Stimulated activated CD8-positive, alpha-beta memory T cell treated with anti-CD3 and anti-CD28 coated beads, Interleukin-4, amount 100 ng/mL, for 4 hours (primary cell): ENCODE measurements at places on chromosomes 11 and 22.

GRCh38 chr11:108571001-108571400, 22.6 kb downstream of the EXPH5 start:
- no peak for DNase-seq

DNA sequence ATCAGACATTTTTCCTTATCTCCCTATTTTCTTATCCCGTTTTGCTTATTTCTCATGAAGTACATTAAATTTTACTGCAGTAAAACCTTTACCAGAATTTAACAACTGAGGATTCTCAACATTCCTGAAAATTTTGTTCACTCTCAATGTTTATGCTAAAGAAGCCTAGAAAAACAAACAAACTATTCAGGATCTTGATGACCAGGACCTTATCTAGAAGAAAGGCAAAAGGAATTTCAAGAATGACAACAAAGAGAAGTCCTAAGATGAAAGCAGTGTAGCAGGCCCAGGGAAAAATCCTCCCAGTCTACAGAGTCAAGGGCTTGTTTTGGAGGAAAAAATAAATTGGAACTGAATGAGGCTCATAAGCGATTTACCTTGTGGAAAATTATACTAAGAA, 283.3 kb upstream of the ARHGAP42 start:
- DNase-seq, result no peak

GRCh38 chr11:10930224-10930971, 72.5 kb upstream of the ZBED5 start:
- no peak for DNase-seq

DNA sequence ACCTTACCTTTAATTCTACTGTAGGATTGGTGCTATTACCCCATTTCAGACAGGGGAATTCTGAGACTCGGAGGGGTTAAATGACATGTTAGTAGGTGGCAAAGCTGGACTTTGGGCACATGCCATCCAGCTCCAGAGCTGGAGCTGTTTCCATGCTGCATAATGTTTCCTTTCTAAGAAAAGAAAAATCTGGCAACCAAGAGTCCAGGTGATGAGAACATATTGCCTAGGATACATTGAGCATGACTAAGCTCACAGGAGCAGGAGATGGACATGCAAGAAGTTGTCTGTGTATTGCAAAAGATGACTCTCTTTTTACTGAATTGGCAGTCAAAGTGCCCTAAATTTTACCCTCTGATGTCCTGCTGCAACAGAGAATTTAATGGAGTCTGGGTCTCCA, 150.8 kb upstream of the SYT13 start:
- DNase-seq, result no peak

DNA sequence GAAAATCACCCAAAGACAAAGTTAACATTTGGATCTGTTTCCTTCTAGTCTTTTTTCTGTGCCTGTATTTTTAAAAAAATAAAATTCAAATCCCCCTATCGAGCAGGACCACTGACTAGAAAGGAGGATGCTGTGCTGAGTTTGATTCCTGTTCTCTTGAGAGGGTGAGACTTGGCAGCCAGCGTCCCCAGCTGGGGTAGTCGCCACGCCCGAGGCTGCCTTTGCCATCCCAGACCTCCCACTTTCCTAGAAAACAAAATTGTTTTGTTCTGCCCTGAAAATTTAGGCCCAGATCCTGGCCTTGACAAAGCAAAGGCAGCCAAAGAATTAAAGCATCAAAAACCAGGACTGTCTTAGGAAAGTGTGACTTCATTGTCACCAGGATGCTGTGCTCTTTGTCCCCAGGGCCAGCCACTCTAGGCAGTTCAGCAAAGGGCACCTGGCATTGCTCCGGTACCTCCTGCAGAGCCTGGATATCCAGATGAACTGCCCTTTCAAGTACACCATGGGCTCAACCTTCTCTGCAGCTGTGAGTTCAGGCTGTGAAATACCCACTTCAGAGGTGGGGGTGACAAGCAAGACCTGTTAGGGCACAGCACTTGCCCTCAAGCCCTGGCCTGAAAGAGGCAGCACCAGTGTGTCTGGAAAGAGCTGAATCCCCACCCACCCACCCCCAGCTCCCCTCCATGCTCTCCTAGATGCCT, 44.6 kb downstream of the KCNQ1OT1 start:
- DNase-seq, result no peak

DNA sequence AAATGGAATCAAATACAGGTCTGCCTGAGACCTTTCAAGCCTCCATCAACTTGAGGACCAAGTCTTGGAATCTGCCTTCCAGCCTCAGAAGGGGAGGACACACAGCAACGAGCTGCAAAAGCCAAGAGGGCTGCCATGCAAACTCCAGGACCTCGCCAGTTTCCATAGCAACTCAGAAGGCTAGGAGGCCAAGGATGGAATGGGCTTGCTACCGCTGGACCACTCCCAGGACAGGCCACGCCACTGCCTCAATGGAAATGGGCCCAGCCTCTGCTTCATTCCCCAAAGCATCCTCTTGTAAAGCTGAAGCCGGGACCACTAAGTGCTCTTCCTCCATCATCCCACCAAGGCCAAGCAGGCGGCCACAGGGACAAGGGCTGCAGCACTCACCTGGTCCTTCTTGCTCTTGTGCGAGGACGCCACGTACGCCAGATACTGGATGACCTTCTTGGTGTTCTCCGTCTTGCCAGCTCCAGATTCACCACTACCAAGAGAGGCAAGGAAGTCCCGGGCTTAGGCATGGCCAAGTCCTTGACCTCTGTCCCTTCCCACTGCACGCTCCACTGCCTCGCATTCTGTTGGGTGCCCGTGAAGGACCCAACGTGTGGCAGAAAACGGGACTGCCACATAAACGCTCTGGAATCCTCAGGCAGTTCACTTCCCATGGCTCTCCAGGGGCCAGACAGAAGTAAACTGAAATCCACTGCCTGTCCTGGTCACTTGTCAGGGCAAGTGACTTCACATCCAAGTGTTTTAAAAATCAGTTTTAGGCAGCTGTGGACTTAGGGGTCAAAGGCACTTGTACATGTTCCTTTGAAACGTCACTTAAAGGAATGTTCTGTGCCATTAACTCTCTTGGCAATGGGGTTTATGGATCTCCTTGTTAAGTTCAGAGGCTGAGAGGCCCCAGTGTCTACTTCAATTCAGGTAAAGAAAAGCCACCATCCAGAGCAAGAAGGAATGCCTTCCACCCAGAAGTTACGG, 61.3 kb downstream of the MYH9 start:
- DNase-seq, result no peak

- DNase-seq, result no peak
Measured at GRCh38 chr22:30150212-30150611, 69.9 kb downstream of the HORMAD2 start.

DNA sequence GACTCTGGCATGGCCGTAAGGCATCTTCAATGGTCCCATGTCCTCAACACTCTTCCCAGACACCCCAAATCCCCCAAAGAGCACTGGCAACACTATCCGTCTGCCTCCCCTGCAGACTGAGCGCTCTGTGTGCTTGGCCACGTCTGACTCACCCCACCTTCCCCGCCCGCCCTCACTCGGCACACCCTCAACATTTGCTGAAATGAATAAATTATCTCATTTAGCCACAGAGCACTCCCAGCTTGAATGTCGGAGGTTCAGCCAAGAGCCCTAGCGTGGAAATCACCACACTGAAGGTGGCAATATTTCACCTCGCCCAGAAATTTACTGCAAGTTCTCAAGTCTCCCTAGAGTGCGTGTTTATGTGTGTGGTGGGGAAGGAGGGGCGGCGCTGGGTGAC, 46.6 kb upstream of the TCF20 start:
- DNase-seq, result peak; percentile 57

DNA sequence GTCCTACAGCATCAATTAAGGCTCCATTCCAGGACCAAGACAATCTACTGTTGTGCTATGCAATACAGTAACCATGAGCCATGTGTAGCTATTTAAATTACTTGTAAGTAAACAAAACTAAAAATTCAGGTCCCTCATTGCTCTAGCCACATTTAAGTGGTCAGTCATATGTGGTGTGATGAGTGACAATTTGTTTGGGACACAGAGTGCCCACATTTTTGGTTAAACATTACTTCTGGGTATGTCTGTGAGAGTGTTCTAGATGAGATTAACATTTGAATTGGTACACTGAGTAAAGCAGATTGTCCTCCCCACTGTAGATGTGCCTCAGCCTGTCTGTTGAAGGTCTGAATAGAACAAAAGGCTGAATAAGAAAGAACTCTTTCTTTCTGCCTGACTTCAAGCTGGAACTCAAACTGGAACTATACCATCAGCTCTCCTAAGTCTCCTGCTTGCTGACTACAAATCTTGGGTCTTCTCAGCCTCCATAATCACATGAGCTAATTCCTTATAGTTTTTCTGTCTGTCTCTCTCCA, 15.8 kb downstream of the KBTBD3 start:
- no peak for DNase-seq

DNA sequence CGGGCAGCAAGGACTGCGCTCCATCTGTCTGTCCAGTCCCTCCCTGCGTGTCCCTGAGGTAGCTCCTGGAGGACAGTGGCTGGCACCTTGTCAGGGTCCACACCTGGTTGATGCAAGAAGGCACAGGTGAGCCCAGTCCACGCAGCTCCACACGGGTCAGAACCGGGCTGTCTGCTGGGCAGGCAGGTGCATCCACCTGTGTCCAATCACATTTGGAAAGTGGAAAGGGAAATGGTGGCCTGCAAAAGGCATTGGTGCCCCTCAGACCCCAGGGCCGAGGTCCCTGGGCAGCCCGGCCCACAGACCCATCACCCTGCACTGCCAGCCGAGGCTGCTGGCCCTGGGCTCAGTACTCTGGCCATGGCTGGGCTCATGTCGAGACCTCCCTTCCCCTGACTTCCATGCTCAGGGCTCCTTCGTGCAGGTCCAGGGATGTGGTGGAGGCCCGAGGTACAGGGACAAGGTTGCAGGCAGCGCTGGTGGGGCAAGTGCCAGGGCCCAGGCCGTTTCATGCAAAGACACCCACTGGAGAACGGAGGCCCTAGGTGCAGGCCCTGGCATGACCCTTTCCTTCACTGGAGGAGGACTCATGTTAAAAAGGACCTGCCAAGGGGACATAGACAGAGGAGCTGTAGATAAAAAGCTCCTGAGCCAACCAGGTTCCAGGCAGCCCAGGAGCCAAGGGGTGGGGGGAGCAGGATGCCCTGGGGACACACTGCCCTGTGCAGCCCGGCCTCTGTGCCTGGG, 38.9 kb upstream of the TH start:
- no peak for DNase-seq

DNA sequence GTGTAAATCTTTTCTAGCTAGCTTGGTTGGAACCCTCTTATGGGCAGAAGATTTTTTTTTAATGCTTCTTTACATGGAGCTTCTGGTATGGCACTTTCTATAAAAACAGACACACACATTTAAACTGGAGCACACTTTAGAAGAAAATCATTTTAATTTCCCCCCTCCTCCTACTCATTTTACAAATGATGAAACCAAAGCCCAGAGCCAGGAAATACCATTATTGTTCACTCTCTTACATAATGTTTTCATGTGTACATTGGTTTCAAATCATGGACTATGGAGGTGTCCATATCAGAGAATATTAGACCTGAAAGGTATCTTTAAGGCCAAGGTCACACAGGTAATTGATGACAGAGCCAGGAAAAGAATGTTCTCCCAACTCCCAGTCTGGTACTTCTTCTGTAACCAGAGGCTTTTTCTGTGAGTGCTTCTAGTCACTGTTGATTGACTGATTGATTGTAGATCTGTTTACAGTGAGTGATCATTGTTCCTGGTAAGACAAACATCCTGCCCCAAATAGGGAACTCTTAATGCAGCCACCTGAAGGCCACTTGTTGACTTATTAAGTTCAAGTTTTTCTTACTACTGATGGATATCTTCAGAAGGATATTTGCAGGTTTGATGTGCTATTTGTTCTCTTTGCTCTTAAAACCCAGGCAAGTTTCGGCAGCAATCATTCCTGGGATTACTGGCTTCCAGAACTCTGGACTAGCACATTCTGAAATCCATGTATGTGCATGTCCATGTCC, 26.8 kb upstream of the ME3 start:
- DNase-seq, result no peak
